ENCODE measurements at places on chromosomes 3 and 15.

DNA sequence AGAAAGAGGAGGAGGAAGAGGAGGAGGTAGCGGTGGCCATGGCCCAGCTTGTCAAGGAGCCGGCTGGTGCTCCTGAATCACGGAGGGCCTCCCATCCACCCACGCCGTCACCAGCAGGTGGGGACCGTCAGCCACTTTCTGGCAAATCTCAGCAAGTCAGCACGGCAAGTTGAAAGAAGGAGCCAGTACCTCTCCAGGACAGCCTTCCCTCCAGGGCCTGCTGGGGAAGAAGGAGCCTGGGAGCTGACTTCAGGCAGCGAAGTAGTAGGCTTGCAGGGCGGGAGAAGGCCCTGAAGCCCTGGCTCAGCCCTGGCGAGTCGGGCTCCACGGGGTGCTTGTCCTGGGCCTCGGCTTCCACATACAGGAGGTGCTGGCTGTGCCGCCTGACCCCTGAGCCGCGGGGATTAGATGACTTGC, 99.2 kb upstream of the TRPM1 start:
- DNase-seq: peak; percentile 60

GRCh38 chr3:3446251-3446650, 266.8 kb upstream of the CRBN start:
- no peak for DNase-seq

GRCh38 chr3:53715815-53716483, 130.3 kb downstream of the CHDH start:
- DNase-seq: no peak

- DNase-seq: no peak
Measured at GRCh38 chr15:55868707-55869106, 124.7 kb downstream of the NEDD4 start.

DNA sequence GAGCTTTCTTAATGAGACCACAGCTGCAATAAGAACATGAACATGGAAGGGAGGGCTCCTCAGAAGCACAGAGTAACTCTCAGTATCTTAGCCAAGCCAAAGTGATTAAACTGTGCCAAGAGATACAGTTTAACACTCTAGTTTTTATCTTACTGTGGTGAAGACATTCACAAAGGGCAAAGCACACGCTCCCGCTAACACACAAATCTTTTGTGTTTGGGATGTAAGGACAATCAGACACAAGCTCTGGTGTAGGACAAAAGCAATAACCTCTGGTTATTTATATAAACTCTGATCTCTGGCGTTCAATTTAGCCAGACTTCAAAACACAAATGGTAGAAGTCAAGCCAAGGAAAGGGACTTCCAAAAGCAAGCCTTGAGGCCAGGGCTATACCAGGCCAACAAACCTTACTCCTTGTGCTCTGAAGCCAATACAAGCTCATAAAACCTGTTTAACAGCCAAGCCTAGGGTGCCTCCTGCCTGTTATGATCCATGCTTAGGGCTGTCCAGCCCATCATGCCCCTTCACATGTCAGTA, 27.8 kb downstream of the DPH3 start:
- no peak for DNase-seq

DNA sequence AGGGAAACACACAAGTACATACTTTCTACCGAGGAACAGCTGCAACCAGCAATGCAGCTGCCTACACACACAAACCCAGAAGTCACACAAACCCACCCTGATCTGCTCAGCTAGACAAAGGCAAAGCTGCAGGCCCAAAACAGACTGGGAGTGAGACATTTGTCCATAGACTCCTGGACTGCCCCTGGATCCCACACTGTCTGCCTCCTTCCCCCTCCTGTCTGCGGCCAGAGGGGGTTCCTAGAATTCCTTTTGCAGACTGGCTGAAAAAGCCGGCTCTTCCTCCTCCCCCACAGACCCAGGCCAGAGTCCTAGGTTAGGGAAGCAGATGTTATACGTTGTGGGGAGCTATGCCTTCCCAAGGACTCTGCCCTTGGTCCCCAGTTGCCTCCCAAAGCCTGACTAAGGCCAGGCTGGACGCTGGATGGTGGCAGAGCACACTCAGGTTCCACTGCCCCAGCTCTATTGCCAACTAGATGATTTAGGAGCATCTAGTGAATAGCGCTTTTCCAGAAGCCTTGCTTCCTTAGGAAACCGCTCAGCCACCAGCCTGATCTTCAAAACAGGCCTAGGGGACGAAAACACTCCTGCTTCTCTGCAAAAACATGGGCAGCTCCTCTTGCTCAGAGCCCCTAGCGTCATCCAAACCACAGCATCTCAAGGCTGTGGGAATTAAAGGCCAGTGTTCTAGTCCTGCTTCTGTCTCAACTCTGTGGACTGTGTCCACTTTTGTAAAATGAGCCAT, 37.4 kb upstream of the CILP start:
- no peak for DNase-seq

GRCh38 chr3:73571238-73571794, 53.4 kb downstream of the PDZRN3 start:
- no peak for DNase-seq

GRCh38 chr3:50078622-50079021, 10.1 kb upstream of the RBM5 start:
- DNase-seq: no peak
